ENCODE measurements at places on chromosomes 1 and 21.

- no peak for DNase-seq
These were observed 41.5 kb downstream of the LHX9 start for GRCh38 chr1:197958438-197959305.

DNA sequence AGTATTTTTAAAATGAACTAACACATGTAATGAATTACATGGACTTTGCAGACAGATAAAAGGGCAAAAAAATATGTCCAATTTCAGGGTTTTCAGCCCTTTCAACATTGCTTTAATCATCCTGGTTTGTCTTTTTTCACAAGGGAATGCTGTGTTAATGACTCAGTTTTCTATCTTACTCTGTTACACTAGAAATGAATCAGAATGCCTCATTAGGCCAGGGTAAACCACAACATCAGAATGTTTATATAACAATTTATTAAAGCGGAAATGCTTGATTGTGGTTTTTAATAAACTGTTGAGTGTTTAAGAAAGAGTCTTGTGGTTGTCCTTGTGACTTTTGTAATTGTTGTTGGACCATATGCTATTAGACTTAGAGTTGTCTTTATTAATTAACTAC is 13.5 kb downstream of the GORAB start:
- DNase-seq = no peak

DNA sequence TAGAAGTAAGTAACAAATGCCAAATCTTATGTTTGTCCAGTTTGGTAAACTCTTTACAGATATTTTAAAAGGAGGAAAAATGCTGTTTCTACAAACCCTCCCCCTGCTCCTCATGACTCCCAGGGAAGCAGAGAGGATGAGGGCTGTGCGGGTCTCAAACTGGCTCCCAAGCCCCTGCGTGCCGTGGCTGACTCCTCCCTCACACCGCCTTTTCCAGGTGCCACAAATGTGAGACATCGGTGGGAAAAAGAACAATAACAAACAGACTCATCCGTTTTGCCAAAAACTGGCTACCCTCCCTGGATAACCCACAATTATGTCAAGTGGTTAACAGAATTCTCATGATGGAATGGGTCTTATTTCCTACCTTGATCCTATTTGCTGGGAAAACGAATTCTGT is 594.6 kb downstream of the PTPRU start:
- DNase-seq = no peak

DNA sequence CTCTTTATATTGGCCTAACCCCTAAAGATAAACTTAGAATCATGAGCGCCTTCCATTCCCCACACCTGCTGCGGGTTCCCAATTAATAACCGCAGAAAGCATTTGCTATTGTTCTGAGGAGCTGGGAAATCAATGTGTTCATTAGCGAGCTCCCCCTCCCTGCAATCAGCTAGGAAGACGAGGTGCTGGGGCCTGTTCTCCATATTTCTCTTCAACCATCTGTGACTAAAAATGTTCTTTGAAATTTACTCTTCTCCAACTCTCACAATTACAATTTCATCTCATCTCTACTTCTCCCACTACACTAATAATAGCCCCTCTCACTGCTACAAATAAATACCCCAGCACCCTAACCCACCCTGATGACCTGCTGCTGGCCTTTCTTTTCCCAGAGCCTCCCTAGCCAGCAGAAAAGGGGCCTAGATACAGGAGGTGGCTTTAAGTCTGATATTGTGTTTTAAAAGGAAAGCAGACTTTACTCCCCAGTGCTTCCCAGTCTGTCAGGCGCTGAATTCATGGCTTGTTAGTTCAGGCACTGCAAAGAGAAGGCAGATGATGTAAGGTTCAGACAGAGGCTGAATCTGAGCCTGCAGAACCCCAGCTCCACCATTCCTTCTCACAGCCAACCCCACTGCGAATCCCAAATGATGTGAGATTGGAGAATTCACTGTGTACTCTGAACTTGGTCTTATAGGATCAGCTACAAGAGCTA is 477.5 kb upstream of the DAB1 start:
- no peak for DNase-seq

DNA sequence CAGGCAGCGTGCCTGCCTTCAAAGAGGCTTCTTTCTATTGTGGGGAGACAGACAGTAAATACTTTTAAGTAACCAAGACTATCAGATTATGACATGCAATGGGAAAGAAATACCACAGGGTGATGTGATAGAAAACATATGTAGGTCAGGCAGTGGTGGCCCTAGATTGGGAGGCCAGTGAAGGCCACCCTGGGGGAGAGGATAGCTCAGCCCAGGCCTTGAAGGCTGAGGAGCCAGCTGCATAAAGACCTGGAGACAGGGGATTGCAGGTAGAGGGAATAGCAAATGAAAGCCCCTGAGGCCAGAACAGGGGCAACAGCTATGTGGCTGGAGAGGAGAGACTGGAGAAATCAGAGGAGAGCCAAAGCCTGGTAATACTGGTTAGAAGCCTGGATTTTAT is 4.0 kb downstream of the SOX13 start:
- no peak for DNase-seq

DNA sequence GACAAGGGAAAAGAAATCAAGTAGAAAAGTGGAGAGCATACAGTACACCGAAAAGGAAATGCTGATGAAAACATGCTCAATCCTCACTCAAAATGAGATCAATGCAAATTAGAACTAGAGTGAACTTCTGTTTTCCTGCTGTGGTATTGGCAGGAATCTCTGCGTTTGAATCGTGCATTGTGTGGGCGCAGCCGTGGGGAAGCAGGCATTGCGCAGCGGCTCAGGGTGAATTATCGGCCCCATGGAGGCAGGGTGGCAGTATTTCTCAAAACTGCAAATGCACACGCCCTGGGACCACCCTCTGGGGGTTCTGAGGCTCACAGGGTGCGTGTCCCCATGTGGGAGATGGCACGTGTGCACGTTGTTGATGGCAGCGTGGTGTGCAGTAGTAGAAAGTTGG is 140.6 kb downstream of the PEX14 start:
- no peak for DNase-seq

- DNase-seq = no peak
These were observed 6.5 kb upstream of the HAPLN2 start for GRCh38 chr1:156612666-156613065.

DNA sequence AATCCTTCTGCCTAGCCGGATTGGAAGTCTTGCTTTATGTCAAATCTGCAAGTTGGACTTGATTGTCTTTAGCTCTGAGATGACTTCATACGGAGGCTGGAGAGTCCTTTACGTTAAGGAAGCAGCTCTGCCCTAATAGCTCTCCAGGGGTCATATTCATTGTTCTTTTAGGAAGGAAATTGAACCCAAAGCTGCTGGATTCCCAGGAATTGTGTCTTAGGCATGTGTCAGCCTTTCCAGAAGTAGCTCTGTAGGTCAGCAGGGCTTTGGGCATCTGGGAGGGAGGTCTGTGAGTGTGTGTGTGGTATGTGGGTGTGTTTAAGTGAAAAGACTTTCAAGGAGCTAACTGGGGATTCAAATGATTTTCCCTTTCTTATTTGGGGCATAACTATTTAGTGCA is 82.4 kb downstream of the ABCA4 start:
- no peak for DNase-seq

DNA sequence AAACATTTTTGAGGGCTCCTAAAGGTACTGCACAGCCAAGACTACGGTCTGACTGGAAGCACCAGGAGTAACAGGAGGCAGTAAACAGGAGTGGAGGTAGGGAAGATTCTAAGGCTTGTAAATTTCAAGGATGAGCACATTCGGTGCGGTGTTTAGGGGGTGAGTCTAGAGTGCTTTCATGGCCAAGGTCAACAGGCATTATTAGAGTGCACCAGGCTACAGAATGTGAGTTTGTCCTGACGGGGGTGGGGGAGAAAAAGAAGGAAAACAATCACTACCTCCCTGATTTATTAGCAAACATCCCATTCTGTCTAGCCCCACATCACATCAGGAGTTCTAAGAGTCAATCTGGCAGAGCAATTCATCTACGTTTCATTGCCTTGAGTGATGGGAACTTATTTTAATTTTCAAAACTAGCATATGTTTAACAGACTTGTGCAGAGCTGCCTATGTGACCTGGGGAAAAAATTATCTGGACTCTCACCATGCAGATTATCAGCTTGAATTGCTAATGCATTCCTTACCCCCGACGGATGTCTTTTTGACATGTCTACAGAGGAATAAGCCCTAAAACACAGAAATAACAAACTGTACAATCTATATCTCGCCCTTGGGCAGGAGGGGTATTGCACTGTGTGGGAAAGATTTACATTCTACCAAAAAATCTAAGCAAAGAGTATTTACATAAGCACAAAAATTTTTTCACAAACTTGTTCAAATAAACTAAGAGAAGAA is 45.0 kb downstream of the APP start:
- DNase-seq = no peak

GRCh38 chr1:99548943-99549605 is 96.8 kb upstream of the PALMD start:
- no peak for DNase-seq

DNA sequence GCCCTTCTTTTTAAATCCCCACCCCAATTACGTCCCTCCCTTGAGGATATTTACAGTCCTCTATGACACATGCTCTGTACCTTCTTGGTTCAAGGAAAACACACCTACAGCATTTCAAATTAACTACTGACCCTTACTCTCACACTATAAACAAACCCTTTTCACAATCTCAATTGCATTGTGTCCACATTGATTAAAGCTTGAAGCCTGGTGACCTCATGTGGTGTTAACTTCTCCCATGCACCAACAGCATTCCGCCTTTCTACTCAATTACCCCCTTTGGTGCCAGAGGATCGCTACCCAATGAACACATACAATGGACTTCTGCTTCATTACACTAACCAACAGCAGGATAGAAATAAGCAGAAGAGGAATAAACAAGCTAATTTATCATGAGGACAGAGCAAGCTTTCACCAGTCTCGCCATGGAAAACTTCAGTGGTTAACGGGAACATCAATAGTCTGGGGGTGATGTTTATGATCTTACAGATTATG is 15.2 kb downstream of the WLS start:
- DNase-seq = no peak

DNA sequence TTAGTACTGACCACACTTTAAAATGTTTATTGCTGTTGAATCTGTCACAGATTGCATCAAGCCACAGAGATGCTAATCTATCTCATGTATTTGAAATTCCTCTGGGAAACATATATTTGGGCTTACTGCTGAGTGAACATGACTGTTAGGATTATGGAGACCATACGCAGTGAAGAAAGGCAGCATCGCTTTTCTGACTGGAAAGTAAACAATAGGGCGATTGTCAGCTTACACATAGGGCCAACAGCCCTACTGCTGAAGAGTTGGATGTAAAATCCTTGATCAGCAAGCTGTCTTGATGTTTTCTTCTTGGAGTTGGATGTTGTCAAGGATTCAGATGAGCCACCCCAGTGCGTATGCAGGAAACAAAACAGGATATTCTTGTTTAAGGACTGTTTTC is 368.7 kb upstream of the ADGRL2 start:
- no peak for DNase-seq

DNA sequence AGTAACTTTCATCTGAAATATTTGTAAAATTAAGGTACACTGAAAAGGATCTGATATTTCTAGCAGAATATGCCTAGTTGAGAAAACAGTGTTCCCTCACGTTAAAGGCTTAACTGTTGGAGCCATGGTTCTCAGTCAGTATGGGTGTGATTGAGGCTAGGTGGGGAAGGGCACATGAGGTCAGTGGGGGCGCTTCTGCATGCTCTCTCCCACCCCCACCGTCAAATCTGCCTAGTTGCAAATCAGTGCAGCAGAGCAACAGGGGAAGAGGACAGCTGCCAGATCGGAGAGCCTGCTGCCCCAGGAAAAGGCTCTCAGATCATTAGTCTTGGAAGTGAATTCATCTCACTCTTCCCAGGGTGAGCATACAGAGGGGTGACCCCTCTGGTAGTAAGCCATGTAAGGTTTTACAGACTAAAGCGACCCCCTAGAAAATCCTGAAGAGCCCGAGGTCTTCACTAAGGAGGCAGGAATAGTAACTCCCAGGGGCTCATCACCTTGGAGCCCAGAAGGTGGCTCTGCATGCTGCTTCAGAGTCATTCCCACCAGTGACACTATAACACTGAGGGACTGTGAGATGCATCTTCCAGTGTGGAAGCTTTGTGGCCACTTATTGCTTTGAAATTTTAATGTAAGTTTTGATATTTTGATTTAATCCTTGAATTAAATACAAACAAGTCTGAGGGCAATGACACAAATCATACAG is 83.1 kb upstream of the BARHL2 start:
- no peak for DNase-seq

DNA sequence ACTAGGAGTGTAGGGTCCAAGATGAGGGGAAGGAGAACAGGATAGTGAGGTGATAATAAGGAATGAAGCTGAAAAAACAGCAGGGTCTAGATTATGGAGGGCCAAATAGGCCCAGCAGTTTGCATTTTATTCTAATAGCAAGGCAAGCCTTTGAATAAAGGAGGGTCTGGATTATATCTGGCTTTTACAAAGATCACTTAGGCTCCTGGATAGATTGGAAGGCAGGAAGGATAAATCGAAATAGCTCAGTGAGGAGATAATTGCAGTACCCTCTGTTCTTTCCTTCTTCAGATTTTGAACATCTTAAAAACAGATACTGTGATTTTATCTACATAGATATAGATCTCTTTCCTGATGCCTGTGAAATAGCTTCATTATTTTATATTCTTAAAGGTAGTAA is 53.8 kb upstream of the PTGFR start:
- DNase-seq = no peak

GRCh38 chr1:11180342-11180744 is 8.8 kb upstream of the ANGPTL7 start:
- DNase-seq = no peak

DNA sequence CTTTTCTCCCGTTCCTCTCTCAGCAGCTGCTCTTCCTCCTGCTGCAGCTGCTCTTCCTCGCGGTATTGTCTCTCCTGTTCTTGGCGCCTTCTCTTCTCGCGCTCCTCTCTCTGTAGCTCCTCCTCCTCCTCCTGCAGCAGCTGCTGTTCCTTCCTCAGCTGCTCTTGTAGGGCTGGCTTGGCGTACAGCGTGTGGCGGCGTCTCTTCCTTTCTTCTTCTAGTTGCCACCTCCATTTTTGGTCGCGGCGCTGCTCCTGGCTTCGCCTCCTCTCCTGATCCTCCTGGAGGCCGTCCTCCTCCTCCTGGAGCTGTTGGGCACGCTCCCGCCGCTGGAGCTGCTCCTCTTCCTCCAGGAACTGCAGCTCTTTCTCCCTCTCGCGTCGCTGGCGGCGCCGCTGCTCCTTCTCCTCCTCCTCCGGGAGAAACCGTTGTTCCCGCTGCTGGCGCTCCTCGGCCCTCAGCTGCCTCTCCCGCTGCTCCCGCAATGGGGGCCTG is 4.8 kb downstream of the TCHH start:
- no peak for DNase-seq

GRCh38 chr1:170808216-170808885 is 127.0 kb upstream of the MROH9 start:
- no peak for DNase-seq

GRCh38 chr1:73701826-73702225 is 496.1 kb downstream of the LRRIQ3 start:
- DNase-seq = no peak

Data from effector memory CD8-positive, alpha-beta T cell (primary cell).